Tibial artery (tissue), 4 donors: ENCODE measurements at places on chromosomes 4 and X.

- peak; percentile 75 for DNase-seq
Observed at GRCh38 chr4:128776794-128777216, 32.7 kb upstream of the JADE1 start.

DNA sequence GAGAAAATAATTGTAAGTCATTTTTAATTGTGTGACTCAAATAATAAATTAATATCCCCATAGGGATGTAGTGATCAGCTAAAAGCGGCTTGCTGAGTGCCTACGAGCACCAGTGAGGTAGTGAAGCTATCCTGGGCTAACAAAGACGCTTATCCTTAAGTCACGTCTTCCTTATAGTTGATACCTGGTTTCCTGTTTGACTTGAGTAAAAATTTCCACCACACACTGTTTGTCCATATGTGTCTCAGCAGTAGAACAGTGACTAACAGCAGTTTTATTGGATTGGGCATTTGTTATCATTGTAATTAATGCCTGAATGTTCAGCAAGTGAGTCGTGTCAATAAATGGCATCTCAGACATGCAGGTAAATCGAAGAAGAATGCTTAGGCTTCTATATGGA lies 241.1 kb downstream of the GRXCR1 start:
- no peak for DNase-seq

GRCh38 chrX:43559644-43560043 lies 96.5 kb upstream of the MAOA start:
- peak; percentile 30 for DNase-seq

- DNase-seq, result no peak
Observed at GRCh38 chr4:140131675-140132229, 22.2 kb downstream of the MAML3 start.

GRCh38 chr4:173991316-173991715 lies 292.2 kb downstream of the FBXO8 start:
- DNase-seq, result no peak

DNA sequence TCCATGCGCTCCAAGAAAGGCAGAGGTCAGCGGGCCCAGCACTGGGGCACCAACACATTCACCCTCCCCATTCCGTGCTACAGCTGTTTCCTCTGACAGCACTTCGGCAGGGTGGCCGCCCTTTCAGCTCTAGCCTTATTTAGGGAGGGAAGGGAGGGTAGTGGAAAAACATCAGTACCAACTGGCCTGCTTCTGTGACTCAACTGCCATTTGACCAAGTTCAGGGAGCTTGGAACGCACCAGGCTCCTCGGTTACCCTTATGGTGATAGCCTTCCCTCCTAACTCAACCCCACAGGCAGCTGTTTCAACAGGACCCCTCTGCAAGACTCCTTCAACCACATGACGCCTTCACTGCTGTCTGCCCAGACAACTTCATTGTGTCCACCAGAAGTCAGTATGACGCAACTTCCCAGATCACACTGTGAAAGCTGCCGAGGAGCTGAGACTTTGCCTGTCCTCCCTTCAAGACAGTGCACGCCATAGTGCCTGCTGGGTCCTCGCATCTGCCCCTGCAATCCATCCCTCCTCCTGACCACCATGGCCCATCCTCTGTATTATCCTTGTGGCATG lies 132.2 kb downstream of the AFAP1 start:
- no peak for DNase-seq

GRCh38 chr4:163852246-163852645 lies 357.8 kb downstream of the TMA16 start:
- DNase-seq, result no peak

- DNase-seq, result no peak
Observed at GRCh38 chr4:118557298-118557851, 127.8 kb upstream of the METTL14 start.

DNA sequence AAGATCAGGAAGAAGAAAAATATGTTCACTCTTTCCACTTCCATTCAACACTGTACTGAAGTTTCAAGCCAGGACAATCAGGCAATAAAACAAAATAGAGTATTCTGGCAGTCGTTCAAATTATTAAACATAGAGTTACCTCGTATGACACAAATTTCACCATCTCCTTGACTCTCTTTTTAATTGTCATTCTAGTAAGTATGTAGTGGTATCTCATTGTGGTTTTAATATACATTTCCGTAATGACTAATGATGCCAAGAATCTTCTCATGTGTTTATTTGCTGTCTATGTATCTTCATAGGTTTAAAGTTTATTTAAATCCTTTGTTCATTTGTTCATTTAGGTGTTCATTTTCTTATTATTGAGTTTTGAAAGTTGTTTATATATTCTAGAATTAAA lies 352.2 kb downstream of the IDS start:
- no peak for DNase-seq

DNA sequence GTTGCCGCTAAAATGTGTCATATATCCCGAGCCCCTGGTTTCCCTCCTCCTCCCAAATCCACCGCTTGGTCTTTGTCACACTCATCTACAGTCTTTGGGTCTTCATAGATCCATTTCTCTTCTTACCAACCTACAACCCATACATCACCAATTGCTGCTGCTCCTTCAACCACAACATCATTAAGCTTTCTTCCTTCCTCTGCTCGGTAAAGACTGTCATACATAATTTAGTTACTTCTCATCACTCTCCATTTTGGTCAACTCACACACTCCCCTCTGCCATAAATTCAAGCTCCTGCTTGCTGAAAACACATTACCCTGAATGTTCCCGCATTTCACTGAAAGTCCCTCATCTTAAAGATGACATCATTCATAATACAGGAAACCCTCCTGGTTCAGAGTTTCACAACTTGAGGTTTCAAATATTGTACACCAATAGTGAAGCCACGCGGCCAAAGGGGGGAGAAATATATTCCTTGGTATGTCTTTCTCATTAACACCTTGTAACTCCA lies 1.7 kb upstream of the DCTD start:
- no peak for DNase-seq

GRCh38 chr4:162061214-162061613 lies 102.6 kb downstream of the FSTL5 start:
- no peak for DNase-seq

GRCh38 chrX:318068-318738 lies 393 bp downstream of the GTPBP6 start:
- DNase-seq, result peak; percentile 100
